ENCODE measurements at places on chromosomes 3 and 15.

GRCh38 chr3:189573004-189573403, 58.2 kb upstream of the TP63 start:
- no peak for DNase-seq

DNA sequence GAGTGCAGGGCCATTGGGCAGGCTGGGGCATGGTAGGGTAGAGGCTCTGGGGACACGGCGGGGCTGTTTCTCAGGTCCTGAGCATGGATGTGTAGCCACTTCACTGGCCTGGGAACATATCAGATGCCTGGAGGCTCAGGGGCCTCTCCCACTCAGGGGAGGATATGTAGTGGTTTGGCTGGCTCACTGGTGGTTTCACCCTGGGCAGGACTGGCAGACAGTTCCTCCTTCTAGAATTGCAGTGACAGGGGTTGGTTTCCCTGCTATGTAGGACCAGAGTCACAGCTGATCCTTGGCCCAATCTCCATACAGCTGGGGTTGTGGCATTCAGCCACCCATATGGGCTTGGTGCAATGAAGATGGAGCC, 4.8 kb upstream of the ARHGAP31 start:
- no peak for DNase-seq

DNA sequence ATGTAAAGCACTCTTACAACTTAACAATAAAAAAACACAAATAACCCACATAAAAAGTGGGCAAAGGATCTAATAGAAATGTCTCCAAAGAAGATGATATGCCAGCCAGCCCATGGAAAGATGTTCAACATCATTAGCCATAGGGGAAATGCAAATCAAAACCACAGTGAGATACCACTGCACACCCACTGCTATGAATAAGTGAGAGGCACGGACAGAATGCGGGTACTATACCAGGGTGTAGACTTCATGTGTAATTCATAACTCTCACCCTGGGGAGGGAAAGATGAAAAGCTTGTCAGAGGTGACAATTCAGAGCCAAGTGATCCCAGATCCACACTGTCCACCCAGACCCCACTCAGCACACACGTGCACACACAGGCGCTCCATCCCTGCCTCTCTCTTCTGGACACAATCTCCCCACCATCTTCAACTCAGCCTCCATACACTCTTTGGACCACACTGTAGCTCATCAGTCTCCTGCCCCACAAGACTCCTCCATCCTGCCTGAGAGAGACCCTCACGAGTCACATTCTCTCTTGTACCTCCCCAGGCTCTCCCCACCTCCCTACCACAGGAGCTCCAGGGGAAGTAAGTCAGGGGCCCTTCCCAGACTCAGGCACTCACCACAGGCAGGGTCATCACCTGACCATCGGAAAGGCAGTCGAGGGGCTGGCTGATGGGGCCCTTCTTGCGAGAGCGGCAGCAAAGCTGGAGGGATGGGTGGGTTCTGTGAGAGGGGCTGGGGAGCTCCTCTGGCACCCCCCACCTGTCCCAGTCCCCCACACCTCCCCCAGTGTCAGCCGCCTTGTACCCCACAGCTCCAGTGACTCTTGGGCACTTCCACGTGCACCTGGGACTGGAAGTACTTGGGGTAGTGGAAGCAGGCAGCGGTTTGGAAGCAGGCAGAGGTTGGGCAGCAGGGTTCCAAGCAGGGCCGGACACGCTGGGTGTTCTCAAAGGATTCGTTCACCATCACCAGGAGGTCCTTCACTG, 21.3 kb downstream of the PLA2G4E start:
- no peak for DNase-seq

DNA sequence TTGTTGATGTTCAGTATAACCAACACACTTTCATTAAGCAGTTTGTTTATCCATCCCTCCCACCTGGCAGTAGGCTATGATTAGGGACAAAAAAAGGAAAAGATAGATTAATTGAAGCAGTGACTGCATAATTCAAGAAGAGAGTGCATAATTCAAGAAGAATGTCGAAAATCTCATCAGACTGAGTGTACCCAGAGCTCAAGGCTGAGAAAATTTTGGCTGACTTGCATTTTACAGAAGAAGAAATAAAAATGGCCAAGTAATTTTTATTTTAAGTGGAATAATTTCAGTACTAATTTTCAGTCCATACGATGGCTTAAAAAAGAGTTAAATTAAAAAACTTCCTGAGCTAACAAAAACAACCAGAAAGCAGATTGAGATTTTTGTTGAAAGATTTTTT, 145.4 kb upstream of the LRRFIP2 start:
- no peak for DNase-seq

DNA sequence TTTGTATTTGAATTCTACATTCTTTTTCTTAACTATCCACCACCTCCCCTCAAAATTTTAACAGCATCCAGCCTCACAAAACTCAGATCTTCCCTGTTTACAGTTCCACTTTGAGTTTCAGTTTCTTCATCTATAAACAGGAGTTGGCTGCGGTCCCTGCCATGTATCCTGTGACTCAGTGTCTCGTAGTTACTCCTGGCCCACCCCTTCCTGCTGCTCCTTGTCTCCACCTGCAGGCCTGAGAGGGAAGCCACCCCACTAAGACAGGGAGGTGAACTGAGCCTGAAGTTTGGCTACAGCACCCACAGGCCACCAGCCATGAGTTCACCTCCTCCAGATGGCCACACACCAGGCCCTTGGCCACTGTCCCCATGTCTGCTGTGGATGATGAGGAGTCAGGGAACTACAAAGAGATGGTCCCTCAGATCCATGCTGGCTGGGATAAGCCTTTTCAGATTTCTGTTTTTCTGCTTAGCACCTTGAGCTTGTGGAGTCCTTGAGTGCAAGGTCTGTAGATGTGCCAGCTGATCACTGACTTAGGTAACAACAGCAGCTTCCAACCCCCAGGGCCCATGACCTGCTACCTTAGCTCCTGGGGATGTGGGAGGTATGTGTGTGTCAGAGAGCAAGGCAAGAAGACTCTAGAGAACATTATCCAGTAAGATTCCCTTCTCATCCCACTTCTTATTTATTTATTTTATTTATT, 37.5 kb downstream of the CD86 start:
- peak; percentile 48 for DNase-seq

- DNase-seq, result no peak
Observed at GRCh38 chr15:67968966-67969365, 85.1 kb upstream of the PIAS1 start.

DNA sequence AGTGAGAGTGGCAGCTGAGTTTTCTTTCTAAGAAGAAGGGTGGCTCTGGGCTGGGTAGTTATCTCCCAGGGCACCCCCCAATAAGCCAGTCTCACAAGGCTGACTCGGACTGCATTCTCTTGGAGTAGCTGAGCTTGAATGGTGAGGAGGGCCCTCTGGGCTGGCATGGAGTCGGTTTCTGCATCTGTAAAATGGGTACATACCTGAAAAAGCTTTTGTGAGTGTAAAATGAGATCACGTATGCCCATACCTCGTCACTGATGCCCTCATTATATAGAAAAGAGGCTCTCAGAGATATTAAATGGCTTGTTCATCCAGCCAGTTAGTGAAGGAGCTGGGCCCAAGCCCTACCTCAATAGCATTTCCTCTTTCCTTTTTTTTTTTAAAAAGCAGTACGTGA, 41.2 kb downstream of the SMAD6 start:
- no peak for DNase-seq

DNA sequence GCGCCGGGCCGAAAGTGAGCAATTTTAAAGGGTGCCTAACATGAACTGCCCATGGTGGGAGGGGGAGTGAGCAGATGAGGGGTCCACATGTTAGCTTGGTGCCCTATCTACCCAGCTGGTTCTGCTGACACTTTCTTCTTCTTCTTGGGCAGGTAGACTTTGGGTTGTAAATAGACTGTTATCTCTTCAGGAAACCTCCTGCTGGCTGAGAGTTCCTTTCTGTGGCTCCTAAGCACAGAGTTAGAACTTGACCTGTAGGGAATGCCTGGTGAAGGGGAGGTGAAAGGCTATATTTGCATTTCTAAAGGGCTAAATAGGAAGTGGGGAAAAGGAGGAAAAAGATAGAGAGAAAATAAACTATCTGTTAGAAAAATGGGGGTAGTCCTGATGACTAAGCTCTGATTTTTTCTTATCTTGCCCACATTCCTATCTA, 521.4 kb upstream of the TGFBR2 start:
- DNase-seq, result no peak

DNA sequence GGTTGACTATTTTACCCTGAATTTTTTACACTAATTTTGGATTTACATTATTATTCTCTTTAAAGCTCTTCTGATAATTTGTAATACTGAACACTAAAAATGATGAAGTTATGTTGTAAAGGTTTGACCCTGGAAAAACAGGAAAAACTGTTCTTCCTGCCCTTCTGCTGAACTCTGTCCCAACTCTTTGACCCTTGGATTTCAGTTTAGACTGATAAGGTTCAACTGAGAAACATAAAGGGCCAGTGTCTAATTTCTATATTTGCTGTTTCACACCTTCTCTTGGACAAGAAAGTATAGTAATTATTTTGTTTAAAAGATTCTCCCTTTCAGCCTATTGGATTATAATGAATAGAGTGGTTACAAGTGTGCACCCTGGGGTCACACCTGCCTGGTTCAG, 12.8 kb upstream of the TMOD3 start:
- DNase-seq, result no peak

DNA sequence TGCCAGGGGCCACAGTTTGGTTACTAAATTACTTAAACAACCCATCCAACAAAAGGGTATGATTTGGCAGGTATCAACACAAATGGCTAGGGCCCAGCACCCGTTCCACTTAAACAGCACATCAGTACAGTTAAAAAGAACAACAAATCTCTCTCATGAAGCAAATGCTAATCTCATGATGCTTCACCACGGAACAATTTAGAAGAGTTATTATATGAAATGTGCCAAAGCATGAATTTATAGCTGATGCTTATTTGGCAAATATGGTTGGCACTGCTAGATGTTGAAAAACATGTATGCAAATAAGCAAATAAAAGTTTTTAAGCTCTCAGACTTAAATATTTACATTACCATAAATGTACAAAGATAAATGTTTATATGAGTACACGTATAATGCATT, 2.3 kb downstream of the PEAK1 start:
- DNase-seq, result no peak

DNA sequence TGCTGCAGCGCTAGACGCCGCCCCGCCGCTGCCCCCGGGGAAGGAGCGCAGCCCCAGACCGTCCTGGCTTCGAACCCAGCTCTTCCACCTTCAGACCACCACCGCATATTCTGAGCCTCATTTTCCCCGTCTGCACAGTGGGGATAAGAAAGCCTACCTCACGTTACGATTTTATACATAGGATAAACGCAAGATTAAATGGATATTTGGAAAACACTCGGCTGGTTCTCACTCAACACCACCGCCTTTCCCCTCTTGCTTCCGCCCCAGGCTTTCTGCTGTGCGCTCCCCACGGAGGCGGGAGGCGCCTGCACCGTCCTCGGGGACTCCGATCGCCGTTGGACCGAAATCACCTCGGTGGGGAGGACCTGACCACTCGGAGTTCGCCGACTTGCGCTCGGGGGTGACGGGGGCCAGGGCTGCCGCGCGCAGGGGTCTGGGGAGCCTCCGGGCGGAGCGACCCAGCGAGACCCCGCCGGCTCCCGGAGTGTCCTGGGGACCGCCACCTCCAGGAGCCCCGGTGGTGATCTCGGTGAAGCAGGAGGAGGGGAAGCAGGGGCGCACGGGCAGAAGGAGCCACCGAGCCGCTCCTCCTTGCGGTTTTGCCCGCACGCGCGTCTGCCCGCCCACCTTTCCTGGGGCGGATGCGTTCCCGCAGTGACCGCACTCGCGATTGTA, 4.0 kb downstream of the FBXL22 start:
- peak; percentile 18 for DNase-seq

DNA sequence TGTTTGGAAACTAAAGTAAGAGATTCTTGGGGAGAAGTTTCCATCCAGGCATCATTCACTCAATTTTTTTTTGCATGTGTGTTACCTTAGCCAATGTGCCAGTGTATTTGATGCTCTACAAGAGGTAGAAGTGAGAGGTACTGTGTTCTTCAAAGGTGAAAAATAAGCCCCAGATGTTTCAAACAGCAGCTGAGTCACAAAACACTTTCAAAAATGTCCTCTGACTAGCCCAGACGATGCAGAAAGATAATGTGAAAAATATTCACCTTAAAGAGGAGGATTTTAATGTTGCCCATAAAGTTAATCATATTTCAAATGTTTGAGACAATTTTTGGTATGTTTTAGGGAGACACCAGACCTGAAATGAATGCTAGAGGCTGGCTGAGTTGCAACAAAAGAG, 107.7 kb upstream of the RASGRP1 start:
- no peak for DNase-seq

DNA sequence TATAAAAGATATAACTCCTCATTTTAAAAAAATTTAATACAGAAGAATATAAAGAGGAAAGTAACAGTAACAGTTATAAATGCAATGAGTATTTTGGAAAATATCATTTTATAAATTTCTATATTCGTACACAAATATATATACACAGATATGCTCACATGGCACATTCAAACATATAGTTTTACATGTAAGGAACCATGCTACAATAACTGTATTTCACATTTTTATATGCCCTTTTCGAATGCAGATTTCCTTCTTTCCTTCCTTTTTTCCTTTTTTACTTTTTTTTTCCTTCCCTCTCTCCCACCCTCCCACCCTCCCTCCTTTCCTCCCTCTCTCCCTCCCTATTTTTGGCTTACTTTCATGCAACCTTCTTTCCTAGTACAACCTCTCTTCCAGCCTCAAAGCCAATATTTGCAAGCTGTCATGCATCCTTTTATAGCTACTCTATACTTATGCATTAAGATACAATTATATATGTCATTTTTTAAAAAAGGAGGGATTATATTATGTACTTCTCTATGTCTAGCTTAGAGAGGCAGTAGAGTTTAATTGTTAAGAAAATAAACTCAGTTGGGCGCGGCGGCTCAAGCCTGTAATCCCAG, 830.5 kb downstream of the IGSF11 start:
- DNase-seq, result no peak

- DNase-seq, result no peak
Observed at GRCh38 chr3:187841560-187841959, 96.3 kb upstream of the BCL6 start.

GRCh38 chr15:34436956-34437442, 609 bp downstream of the GOLGA8A start:
- DNase-seq, result peak; percentile 29

GRCh38 chr15:68525815-68526214, 53.0 kb upstream of the CORO2B start:
- no peak for DNase-seq

- peak; percentile 42 for DNase-seq
Observed at GRCh38 chr15:62344806-62345539, 179.9 kb upstream of the C2CD4B start.

DNA sequence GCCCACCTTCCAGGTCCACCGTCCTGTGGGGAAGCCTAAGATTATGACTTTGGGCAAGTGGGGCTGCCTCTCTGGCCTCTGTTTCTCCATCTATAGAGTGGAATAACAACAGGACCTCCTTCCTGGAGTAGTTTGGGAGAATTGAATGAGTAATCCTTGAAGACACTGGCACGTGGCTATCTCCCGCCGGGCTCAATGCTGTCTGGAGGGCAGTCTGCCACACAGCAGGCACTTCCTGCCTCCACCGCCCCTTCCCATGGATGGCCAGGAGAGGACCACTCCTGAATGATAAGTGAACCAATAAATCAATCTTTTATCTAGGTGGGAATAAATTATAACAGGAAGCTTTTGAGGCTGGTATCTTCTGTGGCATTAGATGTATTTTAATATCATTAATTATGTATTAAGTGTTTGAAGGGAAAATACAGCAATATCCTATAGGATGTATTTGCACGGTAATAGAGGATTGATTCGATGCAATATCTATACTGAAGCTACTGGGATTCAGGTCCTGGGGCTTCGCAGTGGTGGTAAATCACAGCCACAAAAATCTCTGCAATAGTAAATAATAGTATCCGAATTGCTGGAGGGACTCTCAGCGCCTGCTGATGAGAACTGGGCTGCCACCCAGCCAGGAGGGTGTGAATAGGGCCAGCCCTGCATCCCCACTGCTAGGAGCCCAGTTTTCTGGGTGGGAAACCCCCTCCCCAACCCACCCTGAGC, 15.9 kb downstream of the MEGF11 start:
- no peak for DNase-seq

Measured in ACHN (cell line).